Midbrain (tissue), 1 donor: ENCODE measurements at places on chromosomes 13 and 19.

DNA sequence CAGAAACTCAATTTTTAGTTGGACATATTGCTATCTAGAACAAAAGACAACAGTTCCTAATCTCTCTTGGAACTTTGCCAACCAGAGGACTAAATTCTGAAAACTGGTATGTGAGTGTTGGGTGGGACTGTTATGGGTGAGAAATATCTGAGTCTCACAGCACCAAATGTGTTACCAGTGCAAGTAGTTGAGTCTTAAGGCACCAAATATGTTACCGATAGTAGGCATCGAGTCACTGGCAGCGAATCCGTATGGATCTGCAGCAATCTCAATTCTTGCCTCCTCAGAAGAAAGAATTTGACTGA is 575.2 kb downstream of the DACH1 start:
- DNase-seq: no peak

- DNase-seq: no peak
Observed at GRCh38 chr13:77460195-77460594, 75.3 kb upstream of the SCEL start.

DNA sequence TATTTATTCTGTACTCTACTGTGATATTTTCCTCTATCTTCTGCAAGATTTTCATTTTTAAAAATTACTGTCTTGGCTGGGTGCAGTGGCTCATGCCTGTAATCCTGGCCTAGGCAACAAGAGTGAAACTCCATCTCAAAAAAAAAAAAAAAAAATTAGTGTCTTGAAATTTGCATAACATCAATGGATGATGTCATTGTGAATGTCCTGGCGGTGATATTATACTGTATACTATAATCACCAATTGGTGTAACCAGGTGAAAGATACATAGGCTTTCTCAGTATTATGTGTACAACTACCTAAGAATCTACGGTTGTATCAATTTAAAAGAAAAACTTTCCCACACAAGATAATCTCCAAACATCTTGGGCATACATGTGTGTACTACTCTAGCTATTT is 15.2 kb downstream of the ZNF331 start:
- DNase-seq: no peak

DNA sequence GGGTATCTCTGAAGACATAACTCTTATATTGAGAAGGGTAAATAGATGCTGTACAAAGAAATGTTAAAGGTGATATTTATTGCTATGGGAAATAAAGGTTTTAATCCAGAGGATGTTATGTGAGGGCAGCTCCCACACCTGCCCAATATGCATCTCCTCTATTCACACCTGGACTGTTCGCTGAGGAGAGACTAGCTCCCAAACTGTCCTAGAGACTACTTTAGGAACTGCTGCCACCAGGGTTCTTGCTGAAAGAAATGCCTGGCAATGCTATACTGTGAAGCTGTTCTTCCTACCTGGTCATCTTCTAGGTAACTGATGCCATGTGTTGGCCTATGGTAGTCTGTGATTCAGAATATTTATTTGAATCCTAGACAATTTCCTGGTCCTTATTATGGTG is 1421.5 kb upstream of the SPRY2 start:
- no peak for DNase-seq

DNA sequence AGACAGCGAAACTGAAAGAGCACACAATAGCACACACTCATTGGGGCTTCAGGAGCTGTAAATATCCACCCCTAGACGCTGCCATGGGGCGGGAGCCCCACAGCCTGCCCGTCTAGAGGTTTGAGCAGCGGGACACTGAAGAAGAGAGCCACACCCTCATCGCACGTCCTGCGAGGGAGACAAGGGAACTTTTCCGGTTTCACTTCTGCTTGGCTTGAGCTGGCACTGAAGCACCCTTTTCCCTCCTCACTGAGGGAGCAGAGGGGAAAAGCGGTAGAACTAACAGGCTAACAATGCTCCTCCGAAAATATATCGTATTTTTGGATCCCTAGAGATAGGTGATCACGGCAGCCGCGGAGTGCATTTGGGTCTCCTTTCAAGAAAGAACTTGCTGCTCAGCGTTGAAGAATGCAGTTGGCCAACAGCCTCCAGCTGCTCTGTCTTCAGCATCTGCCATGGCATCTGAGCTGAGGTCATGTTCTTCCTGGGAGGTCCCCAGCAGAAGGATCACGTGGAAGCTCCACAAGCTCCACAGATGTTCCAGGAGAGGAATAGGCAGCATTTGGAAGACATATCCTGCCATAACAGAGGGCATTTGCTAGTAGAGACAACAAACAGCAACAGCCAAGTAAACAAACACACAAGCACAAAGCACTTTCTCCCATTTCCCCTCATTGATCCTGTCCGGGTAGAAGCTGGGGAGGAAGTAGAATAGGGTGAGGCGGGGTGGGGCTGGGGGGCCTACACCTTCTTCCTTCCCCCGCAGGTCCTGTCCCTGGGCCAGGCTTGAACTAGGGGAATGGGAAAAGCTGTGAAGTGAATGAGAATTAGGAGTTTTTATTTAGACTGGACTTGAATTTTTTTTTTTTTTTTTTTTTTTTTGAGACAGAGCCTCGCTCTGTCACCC is 44.8 kb upstream of the ALOX5AP start:
- DNase-seq: peak; percentile 10

- no peak for DNase-seq
Observed at GRCh38 chr19:17860331-17860992, 752 bp downstream of the RPL18A start.

DNA sequence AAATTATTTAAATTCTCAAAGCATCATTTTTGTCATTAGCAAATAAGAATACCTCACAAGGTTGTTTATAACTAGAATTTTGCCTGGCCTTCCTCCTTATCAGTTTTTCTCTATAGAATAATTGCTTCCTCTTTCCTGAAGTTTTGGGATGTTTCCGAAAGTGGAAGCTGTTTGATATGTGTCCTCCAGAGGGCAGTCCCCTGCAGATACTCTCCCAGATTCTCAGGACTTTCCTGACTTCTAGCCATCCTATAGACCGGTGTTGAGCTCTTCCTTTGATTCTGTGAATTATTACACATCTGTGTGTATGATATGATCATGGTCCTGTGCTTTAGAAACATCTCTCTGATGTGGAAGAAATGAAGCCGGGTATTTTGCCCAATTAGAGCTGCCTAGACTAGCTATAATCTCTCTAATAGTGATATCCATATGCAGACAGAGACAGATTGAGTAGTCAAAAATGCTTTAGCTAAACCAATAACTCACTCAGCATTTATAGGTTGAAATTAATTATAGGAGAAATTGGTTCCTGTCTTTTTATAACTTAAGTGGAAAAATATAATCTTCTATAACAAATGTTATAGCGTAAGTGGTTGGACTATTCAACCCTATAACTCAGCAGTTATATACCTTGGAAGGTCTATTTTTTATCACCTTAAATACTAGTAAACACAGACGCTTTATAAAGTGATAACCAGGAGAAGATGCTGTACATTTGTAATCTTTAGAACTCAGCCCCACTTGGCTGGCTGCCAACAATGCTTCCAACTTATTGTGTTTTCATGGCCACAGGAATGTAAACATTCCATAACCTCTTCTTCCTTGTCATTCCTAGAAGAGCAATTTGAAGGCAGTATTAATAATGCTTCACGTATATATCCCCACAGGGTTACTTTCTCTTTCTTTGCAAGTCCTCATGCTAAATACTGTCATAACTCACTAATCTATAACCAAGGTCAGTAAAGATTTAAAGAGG is 201.0 kb upstream of the RXFP2 start:
- no peak for DNase-seq

- DNase-seq: no peak
Observed at GRCh38 chr13:111322916-111323331, 2.5 kb downstream of the TEX29 start.

DNA sequence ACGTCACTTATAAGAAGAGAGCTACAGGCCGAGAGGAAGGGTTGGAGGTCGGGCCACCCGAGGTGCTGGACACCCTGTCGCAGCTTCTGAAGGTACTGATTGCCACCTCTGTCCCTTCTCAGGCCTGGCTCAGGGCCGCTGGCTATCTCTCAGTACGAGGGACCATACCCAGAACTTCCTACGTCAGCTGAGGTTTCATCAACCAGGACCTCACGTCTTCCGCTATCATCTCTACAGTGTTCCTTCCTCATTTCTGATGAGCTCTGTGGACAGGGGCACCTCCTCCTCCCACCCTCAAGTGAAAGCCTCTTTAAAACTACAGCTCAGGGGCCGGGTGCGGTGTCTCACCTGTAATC is 58.2 kb upstream of the USE1 start:
- no peak for DNase-seq

DNA sequence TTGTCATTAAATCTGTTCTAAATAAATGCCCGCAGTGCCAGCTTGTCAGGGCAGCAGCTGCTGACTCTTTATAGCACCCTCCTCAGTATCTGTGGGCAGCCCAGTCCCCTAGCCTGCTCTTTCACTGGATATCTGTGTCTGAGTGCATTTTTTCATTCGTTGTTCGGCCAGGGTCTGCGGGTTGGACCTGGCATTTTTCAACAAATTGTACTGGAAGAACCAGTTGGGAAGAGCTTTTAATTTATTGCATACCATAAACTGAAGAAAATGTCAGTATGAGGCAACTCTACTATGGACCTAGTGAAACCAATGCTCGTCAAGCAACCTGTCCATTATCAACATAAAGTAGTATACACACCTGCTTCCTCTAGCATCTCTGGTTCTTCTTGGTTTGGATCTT is 8.6 kb downstream of the NLRP13 start:
- no peak for DNase-seq

GRCh38 chr13:94967183-94968039 is 255.1 kb upstream of the SOX21 start:
- peak; percentile 46 for DNase-seq

DNA sequence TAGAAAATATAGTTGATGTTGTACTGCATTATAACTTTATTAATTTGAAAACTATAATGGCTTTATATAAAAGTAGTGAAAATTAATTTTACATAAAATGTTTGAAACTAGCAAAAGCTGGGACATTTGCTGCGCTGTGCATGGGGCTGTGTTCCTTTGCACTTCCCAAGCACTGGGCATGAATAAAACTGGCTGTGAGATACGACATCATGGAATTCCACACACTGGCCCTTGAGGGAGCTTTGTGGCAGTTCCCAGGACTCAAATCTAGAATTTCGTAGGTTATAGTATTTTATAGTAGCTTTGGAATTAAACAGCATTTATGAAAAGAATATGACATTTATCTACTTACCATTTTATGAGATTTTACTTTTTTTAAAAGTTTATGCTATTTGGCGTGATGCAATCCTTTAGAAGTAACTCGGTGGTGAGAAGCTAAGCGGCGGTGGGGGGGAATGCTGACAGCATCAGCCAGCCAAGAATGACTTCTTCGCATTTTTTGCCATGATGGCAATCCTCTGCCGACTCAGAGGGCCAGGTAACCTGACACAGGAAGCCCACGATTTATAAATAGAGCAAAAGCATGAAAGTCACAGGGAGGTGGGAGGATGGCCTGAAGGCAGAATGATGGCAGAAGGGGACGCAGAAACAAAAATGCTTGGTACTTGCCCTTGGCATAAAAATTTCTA is 553.5 kb downstream of the MYO16 start:
- DNase-seq: no peak

- DNase-seq: no peak
Observed at GRCh38 chr13:105665284-105665683, 870.2 kb downstream of the EFNB2 start.

DNA sequence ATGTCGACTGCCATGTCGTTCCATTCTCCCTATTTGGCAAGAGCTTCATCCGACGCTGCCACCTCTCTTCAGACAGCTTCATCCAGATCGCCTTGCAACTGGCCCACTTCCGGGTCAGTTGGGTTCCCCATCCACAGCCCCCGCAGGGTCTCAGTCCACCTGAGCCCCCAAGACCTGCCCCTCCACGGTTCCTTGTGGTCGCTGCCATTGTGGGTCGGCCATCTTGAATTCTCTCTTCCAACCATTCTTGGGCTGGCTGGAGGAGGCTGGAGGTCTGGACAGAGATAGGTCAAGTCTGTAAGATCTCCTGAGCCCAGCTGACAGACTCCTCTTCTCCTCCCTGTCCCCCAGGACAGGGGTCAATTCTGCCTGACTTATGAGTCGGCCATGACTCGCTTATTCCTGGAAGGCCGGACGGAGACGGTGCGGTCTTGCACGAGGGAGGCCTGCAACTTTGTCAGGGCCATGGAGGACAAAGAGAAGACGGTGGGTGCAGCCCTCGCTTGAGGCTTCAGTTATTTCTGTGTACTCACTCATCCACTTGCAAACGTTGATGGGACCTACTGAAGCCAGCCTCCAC is 19.5 kb downstream of the CPT1C start:
- no peak for DNase-seq
